ENCODE measurements at places on chromosomes 7 and 10.

DNA sequence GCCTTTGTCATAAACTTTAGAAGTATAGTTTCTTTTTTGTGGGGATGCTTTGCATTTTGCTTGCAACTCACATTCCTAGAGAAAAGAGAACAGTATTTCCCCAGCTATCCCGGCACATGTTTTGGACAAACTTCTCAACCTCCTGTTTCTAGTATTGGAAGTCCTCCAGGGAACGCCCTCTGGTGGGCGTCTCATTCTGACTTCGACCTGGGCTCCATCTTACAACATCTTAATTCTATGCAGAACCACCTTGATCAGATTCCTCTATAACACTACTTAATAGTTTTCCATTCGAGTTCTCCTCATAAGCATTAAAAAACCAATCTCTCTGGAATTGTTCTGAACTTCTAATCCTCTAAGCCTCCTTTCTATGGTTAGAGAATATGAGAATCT lies 139.5 kb upstream of the FZD8 start:
- no peak for DNase-seq

DNA sequence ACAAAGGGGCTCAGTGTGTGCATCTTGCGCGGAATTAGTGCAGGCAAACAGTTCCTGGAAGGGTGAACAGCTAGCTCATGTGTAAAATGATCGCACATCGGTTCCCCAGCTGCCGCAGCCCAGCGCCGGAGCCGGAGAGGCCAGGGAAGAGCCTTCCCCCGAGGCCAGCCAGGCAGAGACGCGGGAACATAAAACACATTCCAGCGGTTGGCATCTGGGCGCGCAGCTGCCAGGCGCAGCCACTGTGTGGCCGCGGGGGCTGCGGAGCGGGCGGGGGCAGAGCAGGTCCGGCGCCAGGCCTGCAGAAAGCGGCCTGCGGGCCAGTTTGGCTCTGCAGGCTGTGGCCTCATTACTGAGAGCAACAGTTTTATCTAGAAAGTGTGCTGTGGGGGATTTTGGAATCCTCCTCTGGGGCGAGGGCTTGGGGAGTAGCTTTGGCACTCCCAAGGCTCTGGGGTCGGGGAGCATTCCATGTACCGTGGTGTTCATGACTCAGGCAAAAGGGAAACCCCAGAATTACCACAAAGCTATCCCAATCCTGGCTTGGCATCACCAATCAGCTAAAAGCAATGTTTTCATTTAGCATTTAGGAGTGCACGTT lies 74.3 kb downstream of the SAMD9 start:
- no peak for DNase-seq

DNA sequence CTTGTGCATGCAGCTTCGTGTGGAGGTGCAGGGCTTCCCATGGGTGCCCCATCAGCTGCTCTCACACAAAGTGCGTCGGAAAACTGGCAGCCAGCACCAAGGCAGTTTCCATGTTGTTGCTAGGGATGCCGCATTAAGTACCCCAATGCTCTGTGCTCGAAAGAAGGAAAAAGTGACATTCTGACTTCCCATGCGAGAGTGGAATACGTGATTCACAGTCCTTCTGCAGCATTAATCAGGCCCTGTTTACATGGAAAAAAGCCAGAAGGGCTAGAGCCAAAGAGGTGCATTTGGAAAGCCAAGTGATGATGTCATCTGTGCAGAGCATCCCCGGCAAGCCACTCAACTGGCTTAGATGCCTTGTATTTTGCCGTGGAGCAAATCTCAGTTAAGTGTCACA lies 258.3 kb downstream of the GATA3 start:
- DNase-seq = no peak

DNA sequence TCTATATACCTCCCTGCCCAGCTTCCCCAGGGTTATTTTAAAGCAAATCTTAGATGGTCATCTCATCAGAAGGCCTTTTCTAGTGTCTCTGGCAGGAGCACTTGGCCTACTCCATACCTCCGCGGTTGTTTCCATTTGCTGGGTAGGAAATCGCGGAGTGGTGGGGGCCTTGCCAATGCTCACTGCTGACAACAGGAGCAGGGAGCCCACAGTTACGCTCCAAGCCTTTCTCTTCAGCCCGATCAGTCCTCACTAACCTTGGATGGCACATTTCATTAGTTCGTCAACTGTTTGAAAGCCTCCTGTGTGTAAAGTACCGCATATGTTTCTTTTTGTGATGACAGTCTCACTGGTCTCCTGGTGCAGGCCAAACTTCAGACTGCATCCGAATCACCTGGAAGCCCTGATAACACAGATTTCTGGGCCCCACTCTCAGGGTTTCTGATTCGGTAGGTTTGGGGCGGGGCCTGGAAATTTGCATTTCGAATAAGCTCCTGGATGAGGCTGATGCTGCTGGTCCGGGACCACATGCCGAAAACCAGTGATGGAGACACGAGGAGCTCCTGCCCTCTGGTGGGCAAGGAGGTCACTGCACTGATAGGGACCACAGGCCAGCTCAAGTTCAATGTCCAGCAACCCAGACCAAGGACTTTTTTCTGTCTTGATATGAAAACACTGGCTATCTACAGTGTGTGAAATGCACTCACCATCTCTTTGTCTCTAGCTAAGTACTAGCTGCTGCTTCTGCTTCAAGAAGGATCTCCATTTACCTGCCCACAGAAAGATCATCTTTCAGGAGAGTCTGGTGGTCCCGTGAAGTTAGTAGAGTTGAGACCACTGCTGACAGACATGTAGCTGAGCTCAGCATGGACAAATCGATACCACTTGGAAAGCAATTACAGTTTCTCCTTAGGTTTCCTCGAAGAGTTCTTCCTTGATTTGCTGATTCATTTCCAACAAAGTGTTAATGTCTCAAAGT lies 14.0 kb downstream of the LRGUK start:
- no peak for DNase-seq

DNA sequence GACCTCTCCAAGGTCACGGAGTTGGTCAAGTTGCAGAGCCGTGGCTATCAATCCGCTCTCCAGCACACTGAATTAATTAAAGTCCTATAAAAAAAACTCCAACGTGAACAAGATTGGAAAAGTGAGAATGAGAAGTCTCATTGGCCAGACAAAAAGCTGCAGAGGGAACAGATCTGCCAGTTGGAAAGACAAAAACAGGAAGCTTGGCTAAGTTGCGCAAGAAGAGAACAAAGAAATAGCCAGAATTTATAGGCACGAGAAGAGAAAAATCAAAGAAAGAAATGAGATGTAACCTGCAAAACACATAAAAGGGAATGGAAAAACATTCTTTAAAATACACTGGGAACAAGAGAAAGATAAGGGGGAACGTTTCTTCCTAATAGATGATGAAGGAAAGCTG lies 45.7 kb upstream of the CRTAC1 start:
- no peak for DNase-seq

DNA sequence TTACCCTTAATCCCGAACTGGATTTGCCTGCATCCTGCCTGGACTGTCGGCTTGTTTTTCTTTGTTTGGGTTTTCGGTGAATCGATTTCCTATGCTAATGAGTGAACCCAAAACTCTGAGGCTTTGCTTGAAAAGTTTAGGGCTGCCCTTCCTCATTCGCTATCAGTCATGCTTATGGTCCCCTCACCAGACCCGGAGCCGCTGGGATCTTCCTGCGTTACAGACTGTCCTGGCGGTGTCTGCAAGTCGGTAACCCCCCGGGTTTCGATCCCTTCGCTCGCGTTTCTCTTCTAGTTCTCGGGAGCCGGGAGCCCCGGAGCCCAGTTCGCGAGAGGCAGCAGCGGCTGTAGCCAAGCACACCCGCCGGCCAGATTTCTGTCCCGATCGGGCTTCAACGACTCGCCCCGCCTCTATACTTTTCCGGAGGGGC lies 2.2 kb downstream of the EMX2 start:
- no peak for DNase-seq

DNA sequence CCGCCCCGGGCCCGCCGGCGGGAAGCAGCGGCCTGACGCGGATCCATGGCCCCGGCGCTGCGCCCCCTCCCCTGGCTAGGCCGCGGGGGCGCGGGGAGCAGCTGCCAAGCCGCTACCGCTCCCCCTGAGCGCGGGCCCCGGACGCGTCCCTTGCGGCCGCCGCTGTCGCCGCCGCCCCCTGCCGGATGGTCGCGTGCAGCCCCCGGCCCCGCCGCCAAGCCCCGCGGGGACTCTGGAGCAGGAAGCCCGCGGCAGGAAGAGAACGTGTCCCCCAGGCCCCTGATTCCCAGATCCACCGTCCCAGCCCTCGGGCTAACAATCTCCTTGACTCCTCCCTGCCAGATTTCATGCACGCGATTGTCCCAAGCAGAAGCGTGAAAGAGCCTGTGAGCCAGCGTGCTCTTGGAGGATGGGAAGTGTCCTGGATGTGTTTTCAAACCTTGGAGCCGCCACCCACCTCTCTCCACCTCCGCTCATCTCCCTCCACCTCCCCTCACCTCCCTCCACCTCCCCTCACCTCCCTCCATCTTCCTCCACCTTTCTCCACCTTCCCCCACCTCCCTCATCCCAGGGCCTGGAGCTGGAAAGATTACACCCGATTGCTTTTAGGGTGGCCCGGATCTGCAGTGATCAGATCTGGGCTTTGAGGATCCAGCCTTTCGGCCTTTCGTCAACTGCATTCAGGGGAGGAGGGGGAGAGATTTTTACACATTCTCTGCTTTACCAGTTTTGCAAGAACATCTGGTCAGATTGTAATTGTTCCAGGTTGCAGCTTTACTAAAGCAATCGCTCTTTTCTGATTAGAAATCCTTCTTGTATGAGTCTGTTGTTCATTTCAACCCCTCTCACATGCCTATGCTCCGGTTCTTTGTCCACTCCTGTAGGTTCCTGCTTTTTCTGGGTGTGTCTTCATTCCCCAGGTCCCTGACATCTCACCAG lies 570 bp upstream of the PRTFDC1 start:
- no peak for DNase-seq

GRCh38 chr7:139016931-139017511 lies 18.8 kb downstream of the ZC3HAV1L start:
- peak; percentile 15 for DNase-seq

DNA sequence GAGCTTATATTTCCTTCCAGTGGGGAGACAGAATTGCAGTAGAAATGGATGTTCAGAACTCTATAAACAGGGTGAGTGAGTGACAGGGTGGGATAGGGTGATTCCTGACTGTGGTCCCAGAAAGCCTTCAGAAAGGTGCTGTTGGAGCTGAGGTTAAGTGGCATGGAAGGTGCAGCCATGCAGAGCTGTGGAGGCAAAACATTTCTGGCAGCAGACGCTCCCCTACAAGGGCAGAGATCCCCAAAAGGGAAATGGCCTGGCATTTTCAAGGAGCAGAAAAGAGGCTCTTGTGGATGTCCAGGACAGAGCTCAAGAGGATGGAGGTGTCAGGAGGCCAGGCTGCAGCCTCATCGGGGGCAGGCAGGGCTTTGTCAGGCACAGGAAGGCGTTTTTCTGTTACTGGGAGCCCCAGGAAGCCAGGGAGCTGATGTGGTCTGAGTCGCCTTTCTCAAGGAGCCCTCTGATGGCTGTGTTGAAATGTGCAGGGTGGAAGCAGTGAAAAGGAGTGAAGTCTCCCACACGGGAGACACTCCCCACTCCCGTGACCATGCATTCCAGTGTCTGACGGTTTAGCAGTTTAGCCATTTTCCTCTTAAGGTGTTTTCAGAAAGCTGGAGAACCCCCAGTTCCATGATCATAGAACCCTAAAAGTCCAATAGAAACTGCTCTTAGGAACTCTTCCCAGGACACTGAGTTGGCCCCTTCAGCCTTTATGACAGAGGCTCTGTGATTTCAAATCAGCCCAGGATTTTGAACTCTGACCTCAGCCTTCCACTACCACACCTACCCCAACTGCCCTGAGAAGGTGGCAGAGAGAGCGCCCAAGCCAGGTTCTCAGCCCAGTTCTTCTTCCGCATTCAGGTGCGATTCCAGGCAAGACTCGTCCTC lies 96.2 kb downstream of the C10orf105 start:
- DNase-seq = no peak

DNA sequence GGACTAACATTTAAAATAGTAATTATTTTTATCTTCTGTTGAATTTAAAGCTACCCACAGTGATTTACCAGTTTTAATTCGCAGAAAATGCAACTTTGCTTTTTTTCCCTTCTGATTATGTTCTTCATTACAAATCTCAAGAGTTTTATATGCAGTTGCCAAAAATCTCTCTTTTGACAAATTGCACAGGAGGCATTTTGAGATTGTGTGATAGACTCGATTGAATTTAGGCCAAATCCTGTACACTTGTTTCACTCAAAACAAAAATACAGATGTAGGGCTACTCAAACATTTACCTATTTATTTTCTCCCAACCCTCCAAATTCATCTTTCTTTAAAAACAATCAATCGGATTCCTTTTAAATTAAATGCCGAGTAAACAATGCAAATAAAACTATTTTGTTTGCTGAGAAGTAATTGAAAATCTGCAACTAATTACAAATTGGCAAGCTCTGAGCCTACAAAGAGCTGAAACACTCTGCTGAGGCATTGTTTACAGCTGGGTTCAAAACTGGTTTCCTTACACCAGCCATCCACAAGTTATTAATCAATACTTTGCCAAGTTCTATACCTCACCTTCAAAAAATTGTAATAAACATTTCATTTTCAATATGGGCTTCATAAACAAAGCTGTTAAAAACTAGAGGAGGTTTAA lies 214.9 kb upstream of the TCF7L2 start:
- no peak for DNase-seq
